ENCODE measurements at places on chromosomes 3 and 15. TPM values are rescaled to one million over a fixed set of nuclear protein-coding genes. Genes with fewer than 3 reads are reported as not detected.

GRCh38 chr3:65677486-65678010 is 361.2 kb downstream of the MAGI1 start:
- H3K27ac ChIP-seq = no peak overlapping the region
- H3K4me3 ChIP-seq = no peak overlapping the region
- H3K4me1 ChIP-seq = no peaks in the 10 kb centered on the region
- DNase-seq = no peak

- no peak overlapping the region for H3K27ac ChIP-seq
- no peak overlapping the region for H3K4me3 ChIP-seq
- H3K36me3 ChIP-seq = no peaks in the 10 kb centered on the region
- peak; percentile 18 for DNase-seq
Measured at GRCh38 chr15:79977431-79978054, 6.5 kb upstream of the BCL2A1 start.

- no peaks in the 10 kb centered on the region for H3K27me3 ChIP-seq
- peaks cover 58% of the 10 kb centered on the region for H3K36me3 ChIP-seq
- peak; percentile 41 for DNase-seq
Measured at GRCh38 chr15:84784262-84784661, 32.9 kb upstream of the ALPK3 start.

DNA sequence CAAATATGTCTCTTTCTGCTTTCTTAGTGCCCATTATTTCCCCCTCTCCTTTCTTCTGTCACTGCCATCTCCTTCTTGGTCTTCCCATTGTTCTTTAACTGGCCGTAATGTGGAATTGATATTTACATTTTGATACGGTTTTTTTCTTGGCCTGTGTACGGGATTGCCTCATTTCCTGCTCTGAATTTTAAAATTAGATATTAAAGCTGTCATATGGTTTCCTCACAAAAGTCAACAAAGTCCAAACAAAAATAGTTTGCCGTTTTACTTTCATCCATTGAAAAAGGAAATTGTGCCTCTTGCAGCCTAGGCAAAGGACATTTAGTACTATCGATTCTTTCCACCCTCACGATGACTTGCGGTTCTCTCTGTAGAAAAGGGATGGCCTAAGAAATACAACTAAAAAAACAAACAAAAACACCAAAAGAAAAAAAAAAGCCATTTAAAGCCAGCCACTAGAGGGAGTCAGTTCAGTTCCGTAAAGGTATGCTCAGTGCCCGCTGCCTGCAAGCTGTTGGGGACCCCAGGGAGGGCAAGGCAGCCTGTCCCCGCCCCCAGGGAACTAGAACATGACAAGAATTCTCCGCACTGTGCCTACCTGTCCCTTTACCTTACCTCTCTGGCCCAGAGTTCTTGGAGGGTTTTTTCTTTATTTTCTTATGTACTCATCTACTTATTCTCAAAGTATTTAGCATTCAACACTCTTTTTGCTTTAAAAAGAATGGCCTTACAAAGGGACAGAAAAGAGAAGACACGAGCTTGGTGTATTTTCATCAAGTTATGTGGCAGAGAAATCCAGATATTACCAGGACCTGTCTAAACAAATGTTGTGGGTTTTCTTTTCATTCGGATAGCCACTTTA is 30.0 kb upstream of the NR2E3 start:
- peaks cover 14% of the 10 kb centered on the region for H3K4me1 ChIP-seq
- H3K27me3 ChIP-seq = no peaks in the 10 kb centered on the region

DNA sequence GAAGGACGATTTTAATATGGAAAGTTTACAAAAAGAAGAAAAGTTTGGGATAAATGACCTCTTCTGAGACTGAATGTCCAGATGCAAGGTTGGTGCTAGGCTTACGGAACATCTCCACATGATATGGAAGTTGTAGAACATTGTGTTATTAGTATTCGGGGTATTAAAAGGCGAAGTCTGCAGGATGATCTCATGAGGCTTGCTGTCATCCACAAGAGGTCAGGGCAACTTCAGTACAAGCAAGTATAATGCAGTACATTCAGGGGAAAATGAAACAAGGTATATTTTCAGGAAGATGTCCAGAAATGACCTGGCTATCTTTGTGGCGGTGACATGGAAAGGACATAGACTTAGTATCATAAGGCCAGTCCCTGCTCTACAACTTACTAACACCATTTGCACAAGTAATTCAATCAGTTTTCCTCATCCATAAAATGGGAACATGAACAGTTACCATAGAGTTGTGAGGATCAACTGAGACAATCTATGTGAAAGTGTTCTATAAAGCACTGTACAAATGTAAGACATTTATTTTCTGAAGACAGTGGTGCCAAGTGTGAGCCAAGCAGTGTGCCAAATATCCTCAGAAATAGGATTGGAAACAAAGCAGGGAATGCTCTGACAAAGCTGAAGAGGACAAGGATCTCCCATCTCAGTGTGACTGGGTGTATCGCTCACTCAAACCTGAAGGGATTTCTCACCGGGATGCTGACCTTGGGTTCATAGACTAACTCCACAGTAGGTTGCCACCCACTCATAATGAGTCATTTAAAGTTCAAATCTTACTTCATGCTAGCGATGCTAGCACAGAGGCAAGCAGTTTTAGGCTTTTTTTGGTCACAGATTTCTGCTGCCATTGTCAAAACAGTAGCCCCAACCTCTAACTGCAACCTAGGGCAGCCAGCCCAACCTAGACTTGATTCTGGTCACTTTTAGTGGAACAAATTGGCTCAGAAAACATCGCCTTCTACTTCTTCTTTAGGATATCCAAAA is 118.3 kb downstream of the TIGIT start:
- no peak overlapping the region for H3K4me3 ChIP-seq
- H3K27me3 ChIP-seq = no peaks in the 10 kb centered on the region
- peak; percentile 45 for DNase-seq
- peaks cover 68% of the 10 kb centered on the region for H3K4me1 ChIP-seq

DNA sequence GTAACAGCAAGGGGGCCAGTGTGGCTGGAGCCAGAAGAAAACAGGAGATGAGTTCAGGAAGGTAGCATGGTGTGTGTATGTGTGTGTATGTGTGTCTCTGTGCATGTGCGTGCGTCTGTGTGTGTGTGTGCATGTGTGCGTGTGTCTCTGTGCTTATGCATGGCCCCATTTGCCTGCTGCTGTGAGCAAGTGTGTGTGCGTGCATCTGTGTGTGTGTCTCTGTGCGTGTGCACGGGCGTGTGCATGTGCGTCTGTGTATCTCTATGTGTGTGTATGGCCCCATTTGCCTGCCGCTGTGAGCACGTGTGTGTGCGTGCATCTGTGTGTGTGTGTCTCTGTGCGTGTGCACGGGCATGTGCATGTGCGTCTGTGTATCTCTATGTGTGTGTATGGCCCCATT is 7.1 kb upstream of the EEFSEC start:
- H3K27ac ChIP-seq = no peak overlapping the region
- no peak for DNase-seq
- no peak overlapping the region for H3K4me3 ChIP-seq
- no peaks in the 10 kb centered on the region for H3K36me3 ChIP-seq
- H3K4me1 ChIP-seq = no peaks in the 10 kb centered on the region

DNA sequence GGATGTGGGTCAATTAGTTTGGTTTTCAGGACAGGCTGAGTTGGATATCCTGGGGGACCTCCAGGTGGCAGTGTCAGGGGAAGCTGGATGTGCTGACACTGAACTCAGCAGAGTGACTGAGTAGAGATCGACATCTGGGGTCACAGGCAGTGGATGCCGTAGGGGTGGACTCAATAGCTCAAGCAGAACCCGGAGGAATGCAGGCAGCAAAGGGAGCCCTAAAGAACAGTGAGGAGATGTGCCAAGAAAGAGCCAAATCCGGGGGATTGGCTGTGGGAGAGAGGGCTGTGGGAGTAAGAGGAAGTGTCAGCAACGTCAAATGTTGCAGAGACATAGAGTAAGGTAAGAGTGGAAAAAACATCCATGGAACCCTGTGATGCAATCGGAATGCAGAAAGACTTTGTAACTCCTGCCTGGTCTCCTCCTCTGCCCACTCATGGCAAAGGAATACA is 11.6 kb downstream of the CCR5AS start:
- DNase-seq = no peak
- H3K27me3 ChIP-seq = no peaks in the 10 kb centered on the region
- H3K4me1 ChIP-seq = peaks cover 12% of the 10 kb centered on the region
- H3K4me3 ChIP-seq = no peak overlapping the region
- no peaks in the 10 kb centered on the region for H3K36me3 ChIP-seq

- no peaks in the 10 kb centered on the region for H3K27me3 ChIP-seq
- H3K27ac ChIP-seq = no peak overlapping the region
- H3K4me1 ChIP-seq = peaks cover 84% of the 10 kb centered on the region
- no peak for DNase-seq
Measured at GRCh38 chr15:98854496-98854895, 153.1 kb downstream of the PGPEP1L start.

GRCh38 chr15:67186226-67186649 is 68.2 kb downstream of the AAGAB start:
- no peak overlapping the region for H3K4me3 ChIP-seq
- H3K27me3 ChIP-seq = no peaks in the 10 kb centered on the region

DNA sequence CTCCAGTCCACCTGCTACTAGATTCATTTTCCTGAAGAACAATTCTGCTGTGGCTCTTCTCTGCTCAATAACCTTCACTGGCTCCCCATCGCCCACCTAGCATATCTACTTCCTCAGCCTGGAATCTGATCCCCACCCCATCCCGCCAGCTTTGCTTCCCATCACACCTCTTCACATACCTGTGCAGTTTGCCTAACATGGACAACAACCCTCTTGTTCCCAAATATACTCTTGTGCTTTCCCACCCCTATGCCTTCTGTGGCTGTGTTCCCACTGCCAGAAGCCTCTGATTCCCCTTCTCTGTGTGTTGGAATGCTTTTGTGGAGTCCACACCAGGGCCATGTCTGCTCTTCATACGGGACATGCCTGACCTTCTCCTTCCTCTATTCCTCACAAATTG is 29.5 kb downstream of the CMTM7 start:
- no peak for DNase-seq
- no peaks in the 10 kb centered on the region for H3K36me3 ChIP-seq
- H3K4me1 ChIP-seq = peaks cover 36% of the 10 kb centered on the region

GRCh38 chr3:169970847-169971246 is 4.2 kb downstream of the SEC62 start:
- peaks cover 10% of the 10 kb centered on the region for H3K4me1 ChIP-seq
- no peak for DNase-seq
- no peak overlapping the region for H3K27ac ChIP-seq
- H3K36me3 ChIP-seq = peaks cover 38% of the 10 kb centered on the region
- H3K4me3 ChIP-seq = no peak overlapping the region
- no peaks in the 10 kb centered on the region for H3K27me3 ChIP-seq

GRCh38 chr3:14340960-14341708 is 61.3 kb upstream of the SLC6A6 start:
- H3K27ac ChIP-seq = no peak overlapping the region
- peaks cover 21% of the 10 kb centered on the region for H3K4me1 ChIP-seq
- H3K27me3 ChIP-seq = no peaks in the 10 kb centered on the region
- H3K4me3 ChIP-seq = no peak overlapping the region

DNA sequence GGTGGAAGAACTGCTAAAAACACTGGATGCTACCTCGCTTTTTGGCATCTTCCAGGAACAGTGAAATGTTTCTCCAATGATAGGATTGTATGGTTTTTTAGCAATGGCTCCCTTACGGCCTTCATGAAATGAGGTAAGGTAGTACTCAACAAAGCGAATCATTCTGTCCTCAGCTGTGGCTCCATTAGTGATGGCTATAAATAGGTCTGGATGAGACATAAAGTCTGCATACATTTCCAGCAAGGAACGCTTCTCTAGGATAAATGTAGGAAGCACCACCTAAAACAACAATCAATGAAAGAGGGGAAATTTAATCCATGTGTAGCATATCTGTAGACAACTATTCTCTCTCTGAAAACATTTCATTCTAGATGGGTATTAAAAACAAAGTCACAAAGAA is 32.4 kb upstream of the SNX4 start:
- H3K27me3 ChIP-seq = no peaks in the 10 kb centered on the region
- H3K27ac ChIP-seq = no peak overlapping the region
- H3K36me3 ChIP-seq = peaks cover 16% of the 10 kb centered on the region
- no peak overlapping the region for H3K4me3 ChIP-seq
- no peak for DNase-seq

GRCh38 chr3:52259448-52259847 is 13.9 kb downstream of the PPM1M start:
- 0 out of 2 replicates have a peak, but pooled peaks cover 4% of the 10 kb centered on the region for H3K4me1 ChIP-seq
- peaks cover 99% of the 10 kb centered on the region for H3K36me3 ChIP-seq
- no peaks in the 10 kb centered on the region for H3K27me3 ChIP-seq
- DNase-seq = no peak

- H3K36me3 ChIP-seq = no peaks in the 10 kb centered on the region
- H3K27me3 ChIP-seq = no peaks in the 10 kb centered on the region
- H3K27ac ChIP-seq = no peak overlapping the region
- no peaks in the 10 kb centered on the region for H3K4me1 ChIP-seq
- no peak overlapping the region for H3K4me3 ChIP-seq
Measured at GRCh38 chr3:72738752-72739530, 109.3 kb downstream of the SHQ1 start.

- no peak for DNase-seq
- H3K4me1 ChIP-seq = peaks cover 20% of the 10 kb centered on the region
- no peak overlapping the region for H3K27ac ChIP-seq
- no peaks in the 10 kb centered on the region for H3K27me3 ChIP-seq
Measured at GRCh38 chr15:84752195-84752594, 3.8 kb downstream of the ZNF592 start.

GRCh38 chr15:49978121-49978520 is 140.9 kb downstream of the ATP8B4 start:
- H3K36me3 ChIP-seq = no peaks in the 10 kb centered on the region
- no peaks in the 10 kb centered on the region for H3K27me3 ChIP-seq
- no peak overlapping the region for H3K27ac ChIP-seq
- DNase-seq = no peak
- H3K4me3 ChIP-seq = no peak overlapping the region

GRCh38 chr3:114093596-114093995 is 37.1 kb downstream of the QTRT2 start:
- H3K36me3 ChIP-seq = no peaks in the 10 kb centered on the region
- H3K4me1 ChIP-seq = no peaks in the 10 kb centered on the region
- no peak overlapping the region for H3K4me3 ChIP-seq
- H3K27ac ChIP-seq = no peak overlapping the region
- H3K27me3 ChIP-seq = no peaks in the 10 kb centered on the region
- peak; percentile 45 for DNase-seq

DNA sequence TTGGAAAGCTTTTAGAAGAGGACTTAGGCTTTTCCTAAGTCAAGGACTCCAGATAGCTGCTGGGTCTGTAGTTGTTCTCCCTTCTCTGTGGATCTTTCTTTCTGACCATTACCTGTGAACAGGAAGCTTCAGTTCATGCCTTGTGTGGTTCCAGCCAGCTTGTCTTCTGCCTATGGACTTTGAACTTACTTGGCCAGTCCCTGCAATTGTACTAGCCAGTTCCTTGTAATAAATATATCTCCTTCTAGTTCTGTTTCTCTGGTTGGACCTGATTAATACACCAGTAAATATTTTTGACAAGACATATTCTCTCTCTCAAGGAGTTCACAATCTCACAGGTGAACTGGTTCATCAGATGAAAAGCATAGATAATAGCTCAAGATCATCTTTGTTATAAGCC is 341.3 kb upstream of the DPPA4 start:
- H3K4me1 ChIP-seq = no peaks in the 10 kb centered on the region
- no peaks in the 10 kb centered on the region for H3K36me3 ChIP-seq
- no peak overlapping the region for H3K27ac ChIP-seq
- no peak for DNase-seq
- H3K27me3 ChIP-seq = no peaks in the 10 kb centered on the region

GRCh38 chr3:9405756-9406155 is 8.3 kb downstream of the SETD5 start:
- DNase-seq = no peak
- H3K27me3 ChIP-seq = no peaks in the 10 kb centered on the region
- H3K4me3 ChIP-seq = no peak overlapping the region
- peaks cover 28% of the 10 kb centered on the region for H3K4me1 ChIP-seq

ZNF662 gene
- not detected for total RNA-seq

PPARG gene
- total RNA-seq = 1.3 TPM

DOCK3 gene
- total RNA-seq = 0.29 TPM

RGMA gene
- 3.6 TPM for total RNA-seq

ADGRG7 gene
- not detected for total RNA-seq

CCR1 gene
- total RNA-seq = 0.87 TPM

LYZL4 gene
- not detected for total RNA-seq

SH3BP5 gene
- 10.4 TPM for total RNA-seq

PPP2R3A gene
- 13.0 TPM for total RNA-seq

KY gene
- total RNA-seq = not detected

Measured in SJSA1 (cell line).